Stimulated activated CD8-positive, alpha-beta memory T cell treated with anti-CD3 and anti-CD28 coated beads, Interleukin-2, amount 100 ng/mL, for 1 hour (primary cell): ENCODE measurements at places on chromosomes 7 and 10.

GRCh38 chr7:33534833-33535232 lies 370.5 kb upstream of the BMPER start:
- no peak for DNase-seq

DNA sequence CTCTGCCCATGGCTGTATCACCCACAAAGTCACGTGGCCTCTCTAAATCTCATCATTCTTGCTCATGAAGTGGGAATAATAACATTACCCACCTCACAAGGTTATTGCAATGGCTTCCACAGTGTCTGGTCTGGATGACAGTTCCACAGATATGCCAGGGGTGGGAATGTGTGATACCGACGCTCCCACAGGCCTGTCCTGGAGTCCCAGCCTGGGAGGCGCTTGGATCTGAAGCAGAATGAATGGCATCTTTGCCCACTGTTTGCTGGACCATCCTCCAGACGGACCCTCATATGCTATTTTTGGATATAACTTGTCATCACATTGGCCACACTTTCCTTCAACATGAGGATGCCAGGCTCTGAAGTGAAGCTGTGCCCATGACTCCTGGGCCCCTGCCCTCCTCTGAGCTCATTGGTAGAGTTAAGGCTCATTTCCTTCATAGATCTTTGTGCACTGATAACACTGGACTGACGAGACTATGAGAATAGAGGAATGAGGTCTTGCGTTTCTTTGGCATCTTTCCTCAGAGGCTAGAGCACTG lies 279.8 kb upstream of the ZNF32 start:
- DNase-seq, result no peak

GRCh38 chr7:122255454-122255853 lies 49.1 kb downstream of the FEZF1 start:
- DNase-seq, result no peak

- DNase-seq, result no peak
Measured at GRCh38 chr7:15424468-15424867, 137.3 kb downstream of the AGMO start.

GRCh38 chr7:134018306-134018705 lies 108.8 kb upstream of the LRGUK start:
- no peak for DNase-seq

GRCh38 chr10:43099928-43100327 lies 23.1 kb downstream of the RET start:
- DNase-seq, result no peak

- no peak for DNase-seq
Measured at GRCh38 chr7:77653572-77653971, 42.7 kb upstream of the RSBN1L start.

DNA sequence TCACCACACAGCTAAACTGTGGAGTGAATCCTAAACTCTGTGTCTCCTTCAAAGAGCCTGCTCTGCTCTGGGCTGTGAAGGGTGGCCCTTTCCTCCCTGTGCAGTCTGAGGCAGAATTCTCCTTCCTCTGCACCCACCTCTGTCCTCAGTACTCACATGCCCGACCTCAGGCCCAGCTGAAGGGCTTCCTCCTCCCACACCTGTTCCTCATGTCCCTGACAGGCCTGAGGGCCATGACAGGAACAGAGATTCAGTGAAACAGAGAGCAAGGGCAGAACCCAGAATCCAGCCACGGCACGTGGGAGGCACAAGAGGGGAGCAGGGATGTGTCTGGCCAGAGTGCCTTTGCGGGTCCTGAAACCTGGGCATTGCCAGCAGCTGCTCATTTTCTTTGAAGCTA lies 13.9 kb downstream of the CREB3L2 start:
- DNase-seq, result no peak

DNA sequence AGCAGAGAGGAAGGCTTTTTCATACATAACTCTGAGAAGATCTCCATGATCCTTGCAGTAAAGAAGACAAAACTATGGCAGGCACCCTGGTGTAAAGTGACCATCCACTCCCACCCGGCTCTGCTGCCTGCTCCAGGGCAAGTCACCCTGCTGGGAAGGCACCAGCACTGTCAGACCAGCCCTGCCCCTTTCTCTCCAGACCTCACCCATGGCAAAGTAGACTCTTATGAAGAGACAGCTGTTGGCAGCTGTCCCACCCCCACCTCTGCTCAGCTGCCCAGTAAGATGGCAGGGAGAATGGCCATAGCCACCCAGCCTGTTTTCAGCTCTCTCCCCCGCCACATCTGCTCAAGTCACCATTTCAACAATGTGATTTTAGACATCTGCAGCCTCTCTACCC lies 8.6 kb upstream of the ZMIZ2 start:
- DNase-seq, result no peak
